DND-41 (cell line): ENCODE measurements at places on chromosomes 12 and 14.

- no peak for DNase-seq
Measured at GRCh38 chr14:70061108-70061507, 127.6 kb downstream of the SLC8A3 start.

GRCh38 chr12:31687101-31687527 lies 27.6 kb downstream of the ETFBKMT start:
- DNase-seq = peak; percentile 61

DNA sequence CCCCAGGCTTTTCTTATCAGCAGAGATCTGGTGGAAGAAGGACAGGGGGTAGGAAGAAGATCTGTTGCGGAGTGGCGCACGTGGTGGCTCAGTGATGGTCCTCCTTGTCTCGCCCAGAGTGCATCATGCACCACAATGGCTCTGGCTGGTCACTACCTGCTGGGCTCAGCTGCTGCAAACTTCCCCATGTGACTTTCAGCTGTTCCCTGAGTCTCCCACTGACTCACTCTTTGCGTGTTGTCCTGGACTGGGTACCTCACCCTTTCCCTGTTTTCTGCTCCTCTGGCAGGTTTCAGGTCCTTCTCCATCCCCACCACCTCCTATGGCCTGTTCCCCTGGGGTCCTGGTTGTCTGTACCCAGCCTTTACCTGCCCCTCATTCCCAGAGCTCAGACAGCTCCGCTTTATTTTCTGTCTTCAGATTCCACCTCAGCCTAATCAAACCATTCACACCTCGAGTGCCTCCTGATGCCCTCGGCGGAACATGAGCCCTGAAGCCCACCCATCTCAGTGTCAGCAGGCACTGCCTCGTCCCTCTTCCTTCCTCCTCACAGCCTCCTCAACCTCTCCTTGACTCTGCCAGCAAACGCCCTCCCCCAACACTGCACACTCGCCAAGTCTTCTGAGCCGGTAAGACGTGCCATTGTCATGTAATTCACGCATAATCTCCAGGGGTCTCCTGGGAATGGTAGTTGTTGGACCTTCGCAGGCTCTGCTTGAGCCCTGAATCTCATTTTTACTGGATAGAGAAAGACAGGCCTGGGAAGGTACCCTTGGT lies 1.8 kb downstream of the C1R start:
- no peak for DNase-seq

DNA sequence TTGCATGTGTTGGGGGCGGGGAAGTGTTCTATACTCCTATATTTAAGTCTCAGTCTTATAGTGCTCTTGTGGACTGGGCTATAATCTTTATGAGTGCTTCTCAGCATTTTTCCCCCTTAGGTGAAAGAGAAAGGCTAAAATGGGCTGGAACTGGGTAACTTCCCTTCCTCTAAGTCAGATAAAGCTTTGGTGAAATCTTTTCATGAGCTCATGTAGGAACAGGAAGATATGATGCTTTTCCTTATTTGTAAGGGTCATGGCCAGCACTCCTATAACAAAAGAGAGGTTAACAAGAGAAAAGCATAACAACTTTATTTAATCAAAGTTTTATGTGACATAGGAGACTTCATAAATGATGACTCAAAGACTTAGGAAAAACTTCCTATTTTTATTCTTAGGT lies 841.5 kb downstream of the SLC16A7 start:
- DNase-seq = no peak

DNA sequence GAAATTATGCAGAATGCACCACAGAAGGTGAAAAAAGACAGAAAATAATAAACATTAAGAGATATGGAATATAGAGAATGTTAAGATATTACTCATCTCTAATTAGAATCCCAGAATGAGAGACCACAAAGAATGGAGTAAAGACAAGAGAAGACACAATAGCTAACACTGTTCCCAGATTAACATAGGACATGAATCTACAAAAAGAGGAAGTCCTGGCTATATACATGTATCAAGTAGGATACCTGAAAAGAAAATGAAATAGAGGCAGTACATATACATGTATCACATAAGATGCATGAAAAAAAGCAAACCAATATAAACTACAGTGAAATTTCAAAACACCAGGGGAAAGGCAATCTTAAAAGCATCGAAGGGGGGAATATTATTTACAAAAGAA lies 5.6 kb upstream of the EPS8 start:
- no peak for DNase-seq

DNA sequence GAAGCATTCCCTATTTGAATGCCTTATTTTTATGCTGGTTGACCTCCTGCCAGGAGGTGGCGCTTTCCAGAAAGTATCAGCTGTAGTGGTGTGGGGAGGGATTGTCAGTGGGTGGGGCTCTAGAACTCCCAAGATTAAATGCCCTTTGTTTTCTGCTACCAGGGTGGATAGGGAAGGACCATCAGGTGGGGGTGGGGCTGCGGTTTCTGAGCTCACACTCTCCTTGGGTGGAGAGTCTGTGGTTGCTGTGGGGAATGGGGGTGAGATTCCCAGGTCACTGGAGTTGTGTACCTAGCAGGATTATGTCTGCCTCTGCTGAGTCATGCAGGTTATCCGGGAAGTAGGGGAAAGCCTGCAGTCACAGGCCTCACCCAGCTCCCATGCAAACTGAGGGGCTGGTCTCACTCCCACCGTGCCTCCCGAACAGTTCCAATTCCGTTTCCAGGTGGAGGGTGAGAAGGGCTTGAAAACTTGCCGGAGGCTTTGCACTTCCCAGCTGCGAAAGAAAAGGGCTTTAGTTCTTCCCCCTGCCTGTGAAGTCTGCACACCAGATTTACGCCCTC lies 68.3 kb downstream of the ALG10B start:
- DNase-seq = no peak

- DNase-seq = no peak
Measured at GRCh38 chr12:54924972-54925707, 59.4 kb downstream of the TESPA1 start.

GRCh38 chr14:33809396-33809981 lies 141.4 kb downstream of the EGLN3 start:
- DNase-seq = no peak

DNA sequence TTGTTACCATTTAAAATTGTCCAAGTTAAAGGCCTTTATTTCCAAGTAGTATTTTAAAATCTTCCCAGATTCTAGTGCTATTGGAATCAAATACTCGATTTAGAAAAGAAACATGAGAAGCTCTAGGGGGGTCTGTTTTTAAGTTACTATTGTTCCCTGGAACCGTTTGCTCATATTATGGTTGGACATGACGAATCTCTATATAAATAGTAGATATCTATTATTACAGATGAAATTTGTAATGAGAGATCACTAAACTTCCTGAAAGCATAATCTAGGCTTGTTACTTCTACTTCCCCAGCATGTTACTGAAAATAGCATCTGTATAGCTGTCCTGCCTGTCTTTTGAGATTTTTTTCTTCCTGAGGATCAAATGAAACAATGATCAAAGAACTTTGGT lies 70.1 kb downstream of the LGR5 start:
- DNase-seq = no peak

- no peak for DNase-seq
Measured at GRCh38 chr12:114450515-114451300, 44.8 kb upstream of the TBX5 start.

- peak; percentile 82 for DNase-seq
Measured at GRCh38 chr12:89333564-89334252, 18.6 kb downstream of the DUSP6 start.

DNA sequence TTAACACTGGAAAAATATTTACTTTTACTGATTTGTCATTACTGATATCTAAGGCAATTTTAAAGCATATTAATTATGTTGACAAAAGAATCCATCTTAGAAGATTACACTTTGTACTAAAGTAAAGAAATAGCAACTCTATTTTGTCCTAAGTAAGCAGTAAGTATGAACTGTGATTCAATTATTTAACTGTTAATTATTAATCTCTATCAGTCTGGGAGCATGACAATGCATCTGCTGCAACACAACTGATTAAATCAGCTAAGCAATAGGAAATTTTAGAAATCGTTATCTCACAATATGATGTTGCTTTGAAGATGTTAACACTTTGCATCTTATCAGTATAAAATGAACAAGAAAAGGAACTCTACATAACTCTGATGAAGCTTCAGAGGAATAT lies 172.3 kb downstream of the DPY19L2 start:
- DNase-seq = no peak

- DNase-seq = no peak
Measured at GRCh38 chr14:49294621-49295148, 291.5 kb downstream of the RPS29 start.

- DNase-seq = no peak
Measured at GRCh38 chr12:40171066-40171465, 53.7 kb upstream of the LRRK2 start.

DNA sequence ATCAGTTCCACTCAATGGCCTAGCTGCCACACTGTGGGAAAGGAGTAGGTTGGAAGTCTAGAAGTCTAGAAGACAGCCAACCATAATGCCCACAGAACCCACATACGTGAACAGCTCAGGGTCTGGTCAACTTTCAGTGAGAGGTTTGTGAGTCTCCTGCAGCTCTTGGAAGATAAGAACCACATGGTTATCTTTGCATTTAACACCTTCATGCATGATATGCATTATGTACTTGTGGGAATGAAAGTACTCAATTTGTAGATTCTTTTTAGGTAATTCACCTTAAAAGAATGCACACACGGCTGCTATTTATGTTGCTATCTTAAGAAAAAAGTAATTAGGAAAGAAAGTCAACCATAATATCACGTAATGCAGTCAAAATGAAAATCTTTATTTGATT lies 126.7 kb downstream of the ESRRB start:
- no peak for DNase-seq

DNA sequence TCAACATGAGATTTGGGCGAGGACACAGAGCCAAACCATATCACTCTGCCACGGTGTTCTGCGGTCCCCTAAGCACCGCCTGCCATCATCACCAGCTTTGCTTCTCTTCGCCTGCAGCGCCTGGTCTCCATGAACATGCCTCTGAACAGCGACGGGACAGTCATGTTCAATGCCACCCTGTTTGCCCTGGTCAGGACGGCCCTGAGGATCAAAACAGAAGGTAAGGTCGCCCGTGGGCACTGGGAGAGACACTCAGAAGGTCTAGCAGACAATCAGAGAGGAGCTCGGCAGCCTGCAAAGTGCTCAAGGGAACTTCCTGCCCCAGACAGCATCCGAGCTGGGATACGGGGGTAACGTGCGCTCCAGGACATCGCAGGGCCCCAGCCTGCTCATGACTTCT lies 126.0 kb upstream of the FKBP4 start:
- no peak for DNase-seq

- no peak for DNase-seq
Measured at GRCh38 chr12:11729439-11730150, 80.1 kb downstream of the ETV6 start.

- no peak for DNase-seq
Measured at GRCh38 chr12:22474970-22475720, 69.2 kb downstream of the C2CD5 start.

- no peak for DNase-seq
Measured at GRCh38 chr14:52369305-52369801, 55.2 kb downstream of the PTGER2 start.
